ENCODE measurements at places on chromosomes 12 and 14.

GRCh38 chr12:77062846-77063461, 2.4 kb downstream of the E2F7 start:
- no peak for DNase-seq

DNA sequence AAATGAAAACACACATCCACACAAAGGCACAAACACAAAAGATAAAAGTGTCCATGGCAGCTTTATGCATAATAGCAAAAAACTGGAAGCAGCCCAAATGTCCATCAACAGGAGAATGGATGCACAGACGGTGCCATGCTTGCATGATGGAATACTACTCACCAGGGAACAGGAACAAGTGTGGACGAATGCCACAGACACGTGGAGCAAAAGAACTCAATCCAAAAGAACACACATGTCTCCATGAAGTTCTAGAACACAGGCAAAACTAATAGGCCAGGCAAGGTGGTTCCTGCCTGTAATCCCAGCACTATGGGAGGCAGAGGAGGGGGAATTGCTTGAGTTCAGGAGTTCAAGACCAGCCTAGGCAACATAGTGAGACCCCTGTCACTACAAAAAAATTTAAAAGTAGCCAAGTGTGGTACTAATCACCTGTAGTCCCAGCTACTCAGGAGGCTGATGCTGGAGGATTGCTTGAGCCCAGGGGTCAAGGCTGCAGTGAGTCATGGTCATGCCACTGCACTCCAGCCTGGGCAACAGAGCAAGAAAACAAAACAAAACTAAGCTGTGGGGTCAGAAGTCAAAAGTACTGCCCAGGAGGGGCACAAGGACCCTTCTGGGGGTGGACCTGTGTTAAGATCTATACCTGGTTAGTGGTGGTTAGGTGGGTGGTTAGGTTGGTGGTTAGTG, 7.3 kb upstream of the TMEM119 start:
- no peak for DNase-seq

DNA sequence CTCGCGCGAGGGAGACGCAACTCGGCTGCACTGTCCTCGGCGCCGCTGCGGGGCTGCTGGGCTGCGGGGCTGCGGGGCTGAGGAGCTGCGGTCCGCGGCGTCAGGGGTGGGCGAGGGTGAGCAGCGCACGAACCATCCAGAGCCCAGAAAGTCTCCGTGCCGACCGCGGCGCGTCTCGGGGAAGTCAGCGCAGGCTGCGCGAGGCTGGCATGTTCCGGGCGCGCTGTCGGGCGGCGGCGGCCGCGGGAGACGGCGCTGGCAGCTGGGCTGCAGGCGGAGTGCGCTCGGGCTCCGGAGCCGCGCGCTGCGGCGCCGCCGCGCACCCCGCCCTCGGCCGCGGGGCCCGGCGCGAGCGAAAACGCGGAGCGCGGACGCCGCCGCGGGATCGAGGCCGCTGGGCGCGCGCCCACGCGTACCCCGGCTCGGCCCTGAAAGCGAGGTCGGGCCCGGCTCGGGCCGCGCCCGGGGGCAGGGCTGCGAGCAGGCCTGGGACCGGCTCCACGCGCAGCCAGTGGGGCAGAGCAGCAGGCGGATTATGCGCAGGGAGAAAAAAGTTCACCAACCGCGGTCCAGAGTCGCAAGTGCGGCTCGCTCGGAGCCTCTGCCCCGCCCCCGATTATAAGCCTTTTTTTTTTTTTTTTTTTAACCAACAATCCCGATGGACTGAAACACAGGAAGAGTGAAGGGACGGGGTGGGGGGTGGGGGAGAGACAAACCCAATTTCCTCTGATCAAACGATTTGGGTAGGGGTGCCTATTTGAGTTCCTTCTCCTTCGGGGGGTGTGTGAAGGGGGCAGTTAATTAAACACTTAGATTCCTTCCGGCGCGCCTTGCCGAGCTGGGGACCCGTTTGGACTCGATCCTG, at the start of gene PRICKLE1:
PRICKLE1 (minus strand) TSS at position 282 of the 865 bp plus-strand sequence. CDS start 117,230 bp downstream, outside the sequence.
- no peak for DNase-seq

GRCh38 chr12:75727577-75727976, 216.2 kb upstream of the KRR1 start:
- DNase-seq, result no peak
